Lower lobe of right lung (tissue), 2 donors: ENCODE measurements at places on chromosomes 6 and 20. TPM values are rescaled to one million over a fixed set of nuclear protein-coding genes. Genes with fewer than 3 reads are reported as not detected.

DNA sequence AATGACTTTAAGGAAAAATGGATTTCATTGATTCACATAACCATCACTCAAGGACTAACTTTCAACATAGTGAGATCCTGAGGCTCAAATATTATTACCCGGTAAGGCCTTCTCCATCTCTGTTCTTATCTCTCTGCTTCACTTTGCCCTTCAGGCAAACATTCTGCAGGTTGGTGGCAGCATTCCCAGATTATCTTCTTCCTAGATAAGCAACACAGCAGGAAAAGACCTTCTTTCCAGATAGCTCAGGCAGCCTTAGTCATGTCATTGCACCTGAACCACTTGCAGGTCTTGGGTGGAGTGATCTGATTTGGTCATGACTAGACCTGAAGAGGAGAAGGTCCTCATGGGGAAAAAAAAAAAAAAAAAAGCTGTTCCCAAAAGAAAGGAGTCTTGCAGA, 5.3 kb upstream of the HIVEP2 start:
- DNase-seq: no peak
- peaks cover 5% of the 10 kb centered on the region for H3K4me1 ChIP-seq
- no peak overlapping the region for H3K27ac ChIP-seq
- no peaks in the 10 kb centered on the region for H3K27me3 ChIP-seq
- H3K36me3 ChIP-seq: no peaks in the 10 kb centered on the region

- H3K4me3 ChIP-seq: no peak overlapping the region
- no peaks in the 10 kb centered on the region for H3K27me3 ChIP-seq
- H3K4me1 ChIP-seq: peaks cover 7% of the 10 kb centered on the region
- no peak overlapping the region for H3K27ac ChIP-seq
- no peaks in the 10 kb centered on the region for H3K36me3 ChIP-seq
These were observed 69.1 kb downstream of the LCA5 start for GRCh38 chr6:79468116-79468515.

DNA sequence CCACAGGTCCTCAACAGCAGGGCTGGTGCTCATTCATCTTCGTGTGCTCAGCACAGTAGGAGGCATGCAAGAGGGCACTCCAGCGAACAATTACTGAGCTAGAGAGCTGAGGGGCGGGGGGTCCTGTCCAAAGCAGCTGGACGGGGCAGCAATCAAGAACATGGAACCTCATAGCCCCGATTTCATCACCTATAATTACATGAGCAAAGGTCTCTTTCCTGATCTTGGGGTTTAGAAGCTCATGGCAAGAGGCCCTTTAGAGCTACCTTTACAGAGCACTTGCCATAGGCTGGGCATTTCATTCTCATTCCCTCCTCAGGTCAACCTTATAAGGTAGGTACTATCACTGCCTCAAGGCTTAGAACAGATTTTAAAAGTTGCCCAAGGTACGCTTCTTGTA, 10.4 kb downstream of the MOCS1 start:
- H3K36me3 ChIP-seq: peaks cover 50% of the 10 kb centered on the region
- H3K4me1 ChIP-seq: peaks cover 34% of the 10 kb centered on the region
- no peak overlapping the region for H3K4me3 ChIP-seq
- no peak for DNase-seq
- H3K27ac ChIP-seq: peak overlapping the region; percentile 36

GRCh38 chr6:112831022-112831421, 483.9 kb downstream of the RFPL4B start:
- no peak overlapping the region for H3K27ac ChIP-seq
- DNase-seq: no peak
- H3K4me3 ChIP-seq: no peak overlapping the region
- no peaks in the 10 kb centered on the region for H3K27me3 ChIP-seq

DNA sequence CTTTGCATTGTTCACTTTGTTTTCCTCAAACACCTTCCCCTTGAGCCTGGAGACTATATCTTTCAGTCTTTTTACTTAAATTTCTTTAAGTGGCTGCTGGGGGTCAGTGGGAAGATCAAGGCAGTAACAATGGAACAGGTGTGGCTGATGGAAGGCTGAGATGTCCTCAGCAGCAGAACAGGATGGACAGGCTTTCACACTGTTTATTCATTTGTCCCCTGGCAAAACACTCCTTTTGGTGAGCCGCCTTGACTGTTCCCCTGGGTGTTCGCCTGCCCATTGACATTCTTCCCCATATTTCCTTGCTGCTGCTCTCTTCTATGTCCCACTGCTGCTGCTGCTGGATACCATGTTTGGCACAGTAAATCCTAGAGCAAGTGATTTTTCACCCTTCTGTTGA, 38.1 kb downstream of the RNF144B start:
- DNase-seq: no peak
- peaks cover 64% of the 10 kb centered on the region for H3K4me1 ChIP-seq
- H3K36me3 ChIP-seq: peaks cover 22% of the 10 kb centered on the region
- peak overlapping the region; percentile 31 for H3K27ac ChIP-seq

- H3K27me3 ChIP-seq: no peaks in the 10 kb centered on the region
- no peak for DNase-seq
These were observed 237.0 kb downstream of the NKAIN2 start for GRCh38 chr6:124040655-124041054.

DNA sequence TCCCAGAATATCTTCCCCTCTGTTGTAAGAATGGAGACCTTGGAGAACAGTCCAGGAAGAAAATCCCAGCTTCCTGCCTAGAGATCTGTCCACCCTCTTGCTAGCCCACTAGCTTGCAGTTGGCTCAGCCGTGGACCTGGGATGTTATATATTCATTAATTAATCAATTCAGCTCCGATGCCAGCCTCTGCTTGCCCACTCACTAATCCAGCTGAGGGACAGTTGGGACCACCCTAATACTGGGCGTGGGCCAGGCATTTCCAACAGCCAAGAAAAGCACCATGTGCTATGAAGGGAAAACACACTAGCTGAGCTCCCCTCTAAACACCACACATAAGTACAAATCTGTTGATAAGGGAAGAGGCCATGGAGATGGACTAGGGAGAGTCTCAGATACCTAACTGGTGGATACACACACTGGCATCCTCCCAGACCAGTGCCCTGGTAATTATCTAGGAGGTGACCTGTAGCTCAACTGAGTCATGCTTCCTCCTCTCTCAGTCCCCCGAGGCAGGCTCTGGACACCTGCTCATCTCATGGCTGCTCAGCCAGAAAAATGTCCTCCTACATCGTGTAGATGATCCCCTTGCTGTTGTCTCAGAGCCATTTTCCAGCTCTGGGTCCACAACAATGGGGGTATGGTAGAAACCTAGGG, 78.9 kb downstream of the ANKRD60 start:
- no peaks in the 10 kb centered on the region for H3K4me1 ChIP-seq
- no peaks in the 10 kb centered on the region for H3K36me3 ChIP-seq

GRCh38 chr6:147506704-147507114, 1.8 kb upstream of the SAMD5 start:
- H3K4me1 ChIP-seq: peaks cover 21% of the 10 kb centered on the region
- peaks cover 34% of the 10 kb centered on the region for H3K27me3 ChIP-seq
- DNase-seq: peak; percentile 71
- no peak overlapping the region for H3K27ac ChIP-seq

DNA sequence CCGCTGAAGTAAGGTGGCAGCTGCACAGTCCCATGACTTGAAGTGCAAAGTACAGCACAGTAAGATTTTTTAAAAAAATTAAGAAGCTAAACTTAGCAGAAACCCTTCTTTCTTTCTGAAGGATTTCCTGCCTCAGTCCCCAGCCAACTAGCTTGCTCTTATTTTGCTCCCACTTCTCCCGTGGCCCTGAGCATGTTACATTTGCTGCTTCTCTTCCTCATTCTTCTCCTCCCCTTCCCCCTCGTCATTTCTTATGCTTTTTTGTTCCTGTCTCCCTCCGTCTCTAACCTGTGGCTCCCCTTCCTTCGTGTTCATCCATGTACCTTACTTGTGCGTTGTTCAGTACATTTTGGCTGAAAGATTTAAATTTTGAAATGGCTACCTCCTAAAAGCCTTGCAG, 123.0 kb downstream of the SASH1 start:
- peaks cover 53% of the 10 kb centered on the region for H3K4me1 ChIP-seq
- H3K27ac ChIP-seq: no peak overlapping the region
- no peak overlapping the region for H3K4me3 ChIP-seq
- H3K36me3 ChIP-seq: no peaks in the 10 kb centered on the region
- no peaks in the 10 kb centered on the region for H3K27me3 ChIP-seq

GRCh38 chr20:13758884-13759283, 25.8 kb downstream of the ESF1 start:
- peaks cover 64% of the 10 kb centered on the region for H3K36me3 ChIP-seq
- H3K27ac ChIP-seq: no peak overlapping the region
- no peaks in the 10 kb centered on the region for H3K4me1 ChIP-seq
- H3K27me3 ChIP-seq: no peaks in the 10 kb centered on the region

- H3K4me1 ChIP-seq: no peaks in the 10 kb centered on the region
- no peak overlapping the region for H3K4me3 ChIP-seq
- DNase-seq: no peak
These were observed 270.1 kb downstream of the TFAP2A start for GRCh38 chr6:10144772-10145171.

DNA sequence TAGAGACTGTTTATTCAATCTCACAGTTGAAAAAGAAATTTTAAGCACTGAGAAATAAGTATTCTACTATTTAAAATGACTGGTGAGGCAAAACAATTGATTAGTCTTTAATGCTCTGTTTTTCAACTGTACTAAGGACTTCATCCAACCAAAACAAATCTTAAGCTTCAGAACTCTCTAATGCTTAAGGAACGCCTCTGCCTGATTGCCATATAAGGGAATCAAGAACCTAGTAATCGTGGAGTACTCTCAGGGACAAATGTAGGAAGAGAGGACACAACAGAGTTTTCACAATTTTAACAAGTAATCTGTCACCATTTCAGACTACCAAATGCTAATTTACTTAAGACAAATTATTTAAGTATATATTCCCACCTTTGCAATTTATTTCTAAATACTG, 16.1 kb downstream of the FBXO30 start:
- H3K27me3 ChIP-seq: no peaks in the 10 kb centered on the region
- H3K4me1 ChIP-seq: no peaks in the 10 kb centered on the region
- DNase-seq: no peak

- no peaks in the 10 kb centered on the region for H3K36me3 ChIP-seq
- peak; percentile 48 for DNase-seq
- H3K4me1 ChIP-seq: peaks cover 3% of the 10 kb centered on the region
These were observed 4.9 kb downstream of the MTCL3 start for GRCh38 chr6:127514179-127514772.

- no peaks in the 10 kb centered on the region for H3K36me3 ChIP-seq
- no peak for DNase-seq
- no peaks in the 10 kb centered on the region for H3K4me1 ChIP-seq
- H3K27me3 ChIP-seq: peaks cover 98% of the 10 kb centered on the region
- no peak overlapping the region for H3K27ac ChIP-seq
These were observed 16.6 kb downstream of the POM121L2 start for GRCh38 chr6:27295301-27296079.

DNA sequence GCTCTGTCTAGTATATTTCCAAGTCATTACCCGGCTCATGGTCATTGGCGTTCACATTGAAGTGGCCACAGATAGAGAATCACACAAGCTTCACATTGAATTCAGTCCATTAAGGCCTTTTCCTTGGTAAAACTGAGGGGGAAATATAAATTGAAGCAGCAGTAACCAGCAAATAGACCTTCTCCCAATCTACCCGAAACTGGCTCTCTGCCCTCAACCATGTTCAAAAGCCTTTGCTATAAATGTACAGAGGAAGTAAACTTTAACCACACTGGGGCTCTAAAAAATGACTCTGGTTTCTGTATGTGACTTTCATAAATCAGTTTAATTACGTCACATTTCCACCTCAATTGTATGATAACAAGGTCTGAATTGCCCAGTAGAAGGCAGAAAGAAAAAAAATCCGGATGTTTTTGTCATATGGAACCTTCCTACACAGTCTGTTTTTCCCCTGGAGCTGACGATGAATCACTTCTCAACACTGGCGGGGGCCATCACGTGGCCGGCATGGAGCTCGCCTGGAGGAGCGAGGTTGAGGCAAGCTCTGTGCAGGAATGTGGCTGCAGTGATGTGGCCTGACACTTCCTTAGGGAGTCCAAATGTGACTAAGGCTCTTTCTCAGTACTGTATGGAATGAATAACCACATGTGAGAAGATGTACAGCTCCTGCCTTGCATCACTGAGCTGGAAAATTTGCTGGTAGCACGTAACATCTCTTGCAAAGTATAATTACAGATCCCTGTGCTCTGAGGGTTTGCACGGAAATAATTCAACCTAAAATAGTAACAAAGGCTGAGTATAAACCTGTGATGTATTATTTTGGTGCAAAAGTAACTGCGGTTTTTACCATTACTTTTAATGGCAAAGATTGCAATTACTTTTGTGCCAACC, 58.6 kb upstream of the SNX9 start:
- peak; percentile 80 for DNase-seq
- H3K27ac ChIP-seq: no peak overlapping the region
- no peaks in the 10 kb centered on the region for H3K27me3 ChIP-seq

DNA sequence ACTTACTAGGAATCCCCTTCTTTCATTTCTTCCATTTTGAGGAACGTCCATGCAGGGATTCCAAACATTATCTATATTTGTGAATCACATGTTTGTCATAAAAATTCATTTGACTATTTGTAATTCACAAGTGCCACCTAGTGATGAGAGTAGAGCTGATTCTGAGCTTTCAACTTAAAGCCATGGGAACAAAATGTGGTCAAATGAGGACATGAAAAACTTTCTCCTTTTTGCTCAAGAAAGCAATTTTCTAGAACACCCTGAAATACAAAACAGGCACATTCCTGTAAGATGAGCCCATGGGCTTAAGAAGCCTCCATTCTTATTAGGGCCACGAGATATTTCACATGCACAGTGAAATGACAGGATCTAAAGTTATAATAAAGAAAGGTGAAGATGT, 12.3 kb downstream of the MAP3K7 start:
- no peaks in the 10 kb centered on the region for H3K27me3 ChIP-seq
- no peaks in the 10 kb centered on the region for H3K36me3 ChIP-seq
- no peak overlapping the region for H3K4me3 ChIP-seq
- H3K4me1 ChIP-seq: no peaks in the 10 kb centered on the region
- DNase-seq: no peak

- no peaks in the 10 kb centered on the region for H3K27me3 ChIP-seq
- no peak for DNase-seq
- no peak overlapping the region for H3K4me3 ChIP-seq
- no peak overlapping the region for H3K27ac ChIP-seq
- H3K36me3 ChIP-seq: no peaks in the 10 kb centered on the region
These were observed 106.9 kb downstream of the JPH2 start for GRCh38 chr20:44080064-44080463.

- no peak overlapping the region for H3K27ac ChIP-seq
- H3K4me3 ChIP-seq: no peak overlapping the region
- peak; percentile 32 for DNase-seq
- H3K4me1 ChIP-seq: peaks cover 27% of the 10 kb centered on the region
- no peaks in the 10 kb centered on the region for H3K36me3 ChIP-seq
These were observed 19.1 kb downstream of the SYNJ2 start for GRCh38 chr6:158000530-158001307.

DNA sequence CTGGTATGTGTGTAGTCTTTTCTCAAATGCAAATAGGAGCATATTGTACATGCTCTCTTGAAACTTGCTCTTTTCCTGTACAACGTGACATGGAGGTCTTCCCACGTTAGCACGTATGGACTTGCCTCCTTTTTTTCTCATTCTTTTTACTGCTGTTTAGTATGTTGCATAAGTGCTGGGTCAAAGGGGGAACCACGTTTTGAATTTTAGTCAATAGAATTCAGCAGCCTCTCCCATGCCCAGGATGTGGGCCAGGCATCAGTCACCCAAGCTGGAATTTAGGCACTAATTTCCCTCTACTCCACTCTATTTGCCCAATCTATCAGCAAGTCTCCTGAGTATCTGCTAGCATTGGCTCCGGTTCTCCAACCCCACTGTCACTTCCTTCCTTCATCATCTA, 41.5 kb upstream of the RNF24 start:
- no peak for DNase-seq
- no peaks in the 10 kb centered on the region for H3K27me3 ChIP-seq
- H3K4me1 ChIP-seq: peaks cover 27% of the 10 kb centered on the region
- no peaks in the 10 kb centered on the region for H3K36me3 ChIP-seq

PHF20 gene
- total RNA-seq: 47.9 TPM

ADGRF1 gene
- total RNA-seq: 9.9 TPM

PTGIS gene
- total RNA-seq: 41.2 TPM

CEP57L1 gene
- total RNA-seq: 8.6 TPM
